ENCODE measurements at places on chromosomes 1 and 21. TPM values are rescaled to one million over a fixed set of nuclear protein-coding genes. Genes with fewer than 3 reads are reported as not detected.

Gene CRP
- not detected for total RNA-seq

- no peak for DNase-seq
These were observed 39.8 kb downstream of the WDR4 start for GRCh38 chr21:42839271-42840231.

Gene AKR7A2
- total RNA-seq, result 75.7 TPM

GRCh38 chr1:227270554-227270953 lies 47.7 kb downstream of the CDC42BPA start:
- no peak for DNase-seq

Gene SPRR4
- total RNA-seq, result not detected

All from neural crest cell (in vitro differentiated cells).